AG04449 (cell line): ENCODE measurements at places on chromosomes 5 and 9.

- no peak for DNase-seq
These were observed 46.9 kb downstream of the MAP1B start for GRCh38 chr5:72154076-72154756.

GRCh38 chr5:677131-678101 lies 15.7 kb downstream of the TPPP start:
- DNase-seq = no peak

GRCh38 chr5:67437905-67438845 lies 241.6 kb upstream of the CD180 start:
- DNase-seq = no peak

GRCh38 chr5:90561766-90562165 lies 3.2 kb downstream of the ADGRV1 start:
- no peak for DNase-seq

DNA sequence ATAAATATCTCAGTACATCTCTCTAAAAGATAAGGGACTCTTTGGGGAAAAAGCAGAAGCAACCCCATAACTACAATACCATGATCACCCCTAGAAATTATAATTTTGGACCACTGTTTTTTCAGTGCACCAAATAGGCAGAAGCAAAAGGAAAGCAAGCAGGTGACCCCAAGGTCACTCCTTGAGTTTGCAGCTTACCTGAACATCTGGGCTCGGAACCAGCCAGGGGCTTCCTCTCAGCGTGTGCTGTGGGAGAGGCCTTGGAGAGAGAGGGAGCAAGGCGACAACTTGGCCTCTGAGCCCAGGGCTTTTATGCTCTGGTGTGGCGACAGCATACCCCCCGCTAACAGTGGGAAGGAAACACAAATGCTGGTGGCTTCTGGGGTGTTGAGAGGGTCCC lies 16.8 kb downstream of the BNIP1 start:
- DNase-seq = no peak

DNA sequence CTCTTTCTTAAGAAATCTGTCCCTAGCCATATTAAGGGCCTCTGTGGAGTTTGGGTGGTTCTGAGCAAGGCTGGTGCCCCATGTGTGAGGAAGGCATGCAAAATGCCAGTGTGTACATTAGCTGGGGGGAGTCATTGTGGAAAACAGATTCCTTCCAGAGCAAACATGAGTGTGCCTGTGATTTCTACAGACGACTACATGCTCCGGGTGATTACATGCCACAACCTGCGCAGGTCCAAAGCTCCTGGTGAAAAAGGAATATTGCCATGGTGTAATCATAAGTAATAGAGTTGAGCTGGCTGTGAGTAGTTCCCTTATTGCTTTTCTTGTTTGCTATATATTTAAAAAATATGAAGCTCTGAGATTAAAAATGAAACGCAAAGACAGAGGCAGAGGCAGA lies 102.1 kb downstream of the ACER2 start:
- DNase-seq = no peak

DNA sequence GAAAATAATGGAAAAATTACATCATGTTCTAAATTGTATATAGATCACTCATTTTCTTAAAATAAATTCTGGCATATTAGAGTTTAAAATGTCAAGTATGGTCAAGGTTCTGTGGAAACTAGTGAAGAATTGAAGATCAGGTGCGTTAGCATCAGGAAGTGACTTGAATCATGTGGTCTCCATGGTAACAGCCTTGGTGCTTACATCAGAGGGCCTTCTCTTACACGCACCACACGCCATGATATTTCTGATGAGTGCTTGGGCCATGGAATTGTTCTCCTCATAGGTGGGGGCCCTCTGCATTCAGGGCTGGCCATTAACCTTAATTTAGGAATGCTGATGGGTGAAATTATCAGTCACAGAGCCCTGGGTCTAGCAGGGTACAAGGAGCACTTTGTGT lies 288.1 kb upstream of the EFNA5 start:
- no peak for DNase-seq

GRCh38 chr5:74624501-74624900 lies 16.0 kb downstream of the ENC1 start:
- DNase-seq = no peak

DNA sequence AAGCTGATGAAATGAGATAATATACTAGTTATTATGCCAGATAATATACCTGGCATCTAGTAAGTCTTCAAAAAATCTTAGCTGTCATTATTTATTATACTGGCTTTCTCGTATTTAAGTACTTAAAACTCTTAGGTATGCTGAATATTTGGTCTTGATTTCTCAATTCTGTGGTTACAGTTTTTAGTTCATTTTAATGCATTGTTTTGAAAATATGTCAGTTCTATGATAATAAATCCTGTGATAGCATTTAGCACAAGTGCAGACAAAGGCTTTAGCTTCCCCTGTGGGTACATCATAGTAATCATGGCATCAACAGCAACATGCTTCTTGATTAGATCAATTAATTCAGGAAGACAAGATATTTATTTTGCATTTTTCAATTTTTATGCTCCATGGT lies 133.0 kb downstream of the SMC2 start:
- DNase-seq = no peak

- no peak for DNase-seq
These were observed 128.2 kb upstream of the NFIB start for GRCh38 chr9:14441976-14442651.

DNA sequence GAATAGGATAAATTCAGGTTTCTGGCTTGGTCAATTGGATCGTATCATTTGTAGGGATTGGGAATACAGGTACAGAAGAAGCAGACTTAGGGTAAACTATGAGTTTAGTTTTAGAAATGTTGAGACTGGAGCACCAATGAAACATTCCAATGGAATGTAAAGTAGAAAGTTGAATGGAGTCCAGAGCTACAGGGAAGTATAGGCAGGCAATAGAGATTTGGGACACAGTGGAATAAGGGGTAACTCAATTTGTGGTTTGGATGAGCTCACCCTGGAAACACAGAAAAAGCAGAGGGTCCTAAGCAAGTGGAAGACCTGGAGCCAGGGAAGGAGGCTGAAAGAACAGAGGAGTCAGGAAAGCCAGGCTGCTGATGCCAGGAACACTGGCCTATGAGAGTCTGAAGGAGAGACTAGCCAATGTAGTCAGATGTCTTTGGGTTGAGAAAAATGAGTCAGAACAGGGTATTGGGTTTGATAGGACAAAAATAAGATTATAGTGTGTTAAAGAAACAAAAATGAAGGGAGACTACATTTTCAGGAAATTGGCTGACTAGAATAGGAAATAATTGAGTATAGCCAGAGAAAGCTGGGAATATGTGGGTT lies 72.8 kb downstream of the STARD4 start:
- no peak for DNase-seq

GRCh38 chr5:143509758-143510221 lies 106.3 kb upstream of the NR3C1 start:
- DNase-seq = no peak

GRCh38 chr5:104915226-104915625 lies 1352.6 kb upstream of the NUDT12 start:
- no peak for DNase-seq

- DNase-seq = no peak
These were observed 123.1 kb upstream of the PHYKPL start for GRCh38 chr5:178355671-178356070.

DNA sequence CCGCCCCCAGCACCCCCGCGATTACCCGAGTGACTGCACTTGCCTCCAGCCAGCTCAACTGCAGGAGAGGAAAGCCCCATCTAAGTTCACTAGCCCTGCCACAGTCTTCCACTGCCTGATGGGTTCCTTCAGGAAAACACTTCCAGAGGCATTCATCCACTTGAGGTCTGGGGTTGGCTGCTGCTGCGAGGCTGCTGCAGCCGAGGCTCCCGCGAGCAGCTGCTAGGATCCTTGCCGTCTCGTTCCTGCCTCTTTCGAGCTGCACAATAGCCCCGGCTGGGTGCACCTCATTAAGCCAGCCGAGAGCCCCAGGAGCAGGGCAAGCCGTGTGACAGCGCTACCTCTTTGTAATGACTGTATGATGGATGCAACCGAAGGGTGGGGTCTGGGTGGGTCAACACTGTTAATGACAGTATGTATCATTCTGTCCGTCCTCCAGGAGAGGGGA lies 24.2 kb upstream of the ELAVL2 start:
- DNase-seq = no peak

GRCh38 chr5:96175090-96175489 lies 213.4 kb upstream of the ELL2 start:
- no peak for DNase-seq

DNA sequence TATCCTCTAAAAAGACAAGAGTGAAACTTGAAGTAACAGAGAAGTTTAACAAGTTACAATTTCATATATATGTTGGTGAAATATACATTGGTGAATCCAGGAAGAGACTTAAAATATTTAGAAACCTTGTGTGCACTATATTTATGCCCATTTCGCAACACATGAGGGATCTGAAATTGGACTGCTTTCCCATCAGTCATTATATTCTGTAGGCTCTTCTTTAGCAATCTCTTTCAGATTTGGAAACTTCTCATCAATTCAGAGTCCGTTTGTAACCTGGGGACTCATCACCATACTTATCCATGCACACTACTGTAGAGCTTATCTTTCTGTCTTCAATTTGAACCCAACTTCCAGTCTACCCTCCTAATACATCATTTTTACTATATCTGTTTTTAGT lies 2.1 kb downstream of the ITGA1 start:
- DNase-seq = no peak

DNA sequence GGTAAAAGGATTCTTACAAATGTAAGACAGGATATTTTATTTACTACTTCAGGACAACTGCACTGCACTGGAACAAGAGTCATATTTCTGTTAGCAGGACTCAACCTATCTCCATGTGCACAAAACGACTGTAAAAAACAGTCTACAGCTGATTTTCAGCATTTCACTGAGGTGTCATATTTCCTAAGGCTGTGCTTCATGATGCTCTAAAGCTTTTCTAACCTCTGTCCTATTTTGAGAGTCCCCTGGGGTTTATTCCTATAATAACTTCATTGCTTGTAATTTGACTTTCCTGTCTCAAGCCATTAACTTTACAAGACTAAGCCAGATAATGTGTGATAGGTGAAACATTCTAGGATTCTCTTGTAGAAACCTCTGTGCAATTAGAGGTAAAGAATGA lies 472.3 kb downstream of the HINT1 start:
- DNase-seq = no peak

- no peak for DNase-seq
These were observed 32.8 kb downstream of the MRRF start for GRCh38 chr9:122297512-122297911.

DNA sequence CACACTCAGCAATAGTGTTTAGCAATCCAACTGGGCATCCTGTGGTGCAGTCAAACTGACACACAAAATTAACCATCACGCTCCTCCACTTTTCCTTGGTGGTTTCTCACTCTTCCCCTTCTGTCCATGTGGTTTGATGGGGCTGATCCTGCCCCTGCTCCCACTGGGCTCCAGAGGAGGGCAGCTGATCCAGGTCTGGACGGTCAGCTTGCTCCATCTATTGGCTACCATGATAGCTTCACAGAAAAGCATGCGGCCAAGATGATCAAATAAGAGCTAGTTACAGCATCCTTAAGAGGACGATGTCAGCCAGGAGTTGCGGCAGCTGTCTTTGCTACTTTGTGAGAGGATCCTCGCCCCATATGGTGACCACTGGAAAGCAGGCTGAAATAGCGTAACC lies 29.6 kb upstream of the RANBP17 start:
- DNase-seq = no peak

GRCh38 chr9:31005086-31005665 lies 1379.3 kb upstream of the ACO1 start:
- no peak for DNase-seq
